ENCODE measurements at places on chromosomes 1 and 21.

- no peak for DNase-seq
Observed at GRCh38 chr1:229326601-229327000, 16.2 kb downstream of the CCSAP start.

- no peak for DNase-seq
Observed at GRCh38 chr1:41526956-41527561, 42.6 kb upstream of the EDN2 start.

DNA sequence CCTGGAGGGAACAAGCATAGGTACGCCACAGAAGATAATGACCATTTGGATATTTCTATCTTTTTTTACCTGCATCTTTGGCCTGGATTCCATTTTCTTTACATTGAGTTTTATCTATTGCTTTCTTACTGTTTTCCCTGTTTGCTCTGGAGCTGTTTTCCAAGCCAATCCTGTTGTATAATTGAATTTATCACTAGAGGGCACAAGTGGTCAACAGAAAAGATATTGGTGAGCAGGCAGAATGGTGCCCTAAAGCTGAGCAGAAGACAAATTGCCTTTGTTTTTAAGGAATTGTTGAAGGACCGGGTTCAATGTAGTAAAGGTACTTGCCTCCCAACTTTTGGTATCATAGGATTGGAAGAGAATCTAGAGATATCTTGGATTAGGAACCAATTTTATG, 152.8 kb downstream of the PPP1R12B start:
- DNase-seq: no peak

GRCh38 chr1:189769448-189769847, 708.2 kb downstream of the BRINP3 start:
- no peak for DNase-seq

DNA sequence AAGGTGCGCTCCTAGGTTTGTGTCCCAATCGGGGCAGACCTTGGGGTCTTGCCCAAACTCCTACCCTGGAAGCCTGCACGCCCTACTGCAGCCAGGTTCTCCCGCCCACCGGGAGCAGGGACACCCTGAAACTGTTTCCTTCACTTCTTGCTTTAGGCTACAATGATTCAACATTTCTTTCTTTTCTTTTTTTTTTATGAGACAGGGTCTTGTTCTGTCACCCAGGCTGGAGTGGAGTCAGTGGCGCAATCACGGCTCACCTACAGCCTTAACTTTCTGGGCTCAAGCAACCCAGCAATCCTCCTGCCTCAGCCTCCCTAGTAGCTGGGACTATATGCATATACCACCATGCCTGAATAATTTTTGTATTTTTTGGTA, 75.8 kb downstream of the ITPKB start:
- DNase-seq: no peak

- DNase-seq: no peak
Observed at GRCh38 chr1:94590203-94591137, 48.9 kb upstream of the F3 start.

DNA sequence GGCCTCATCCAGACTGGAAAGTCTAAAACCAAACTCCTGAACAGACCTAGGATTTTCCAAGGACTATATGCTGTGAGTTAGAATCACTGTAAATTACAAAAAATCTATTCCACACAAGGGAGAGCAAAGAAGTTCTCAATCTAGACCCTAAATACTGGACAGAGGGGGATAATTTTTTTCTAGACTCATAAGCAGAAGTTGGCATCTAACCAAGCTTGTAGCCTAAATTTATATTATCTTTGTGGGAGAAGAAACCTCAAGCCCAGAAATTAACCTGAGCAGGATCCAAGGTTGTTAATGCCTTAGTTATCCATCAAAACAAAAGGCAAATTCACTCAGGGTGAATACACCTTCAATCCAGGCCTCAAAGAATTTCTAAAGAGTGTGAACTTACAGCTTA, 290.2 kb downstream of the SMYD3 start:
- DNase-seq: no peak

DNA sequence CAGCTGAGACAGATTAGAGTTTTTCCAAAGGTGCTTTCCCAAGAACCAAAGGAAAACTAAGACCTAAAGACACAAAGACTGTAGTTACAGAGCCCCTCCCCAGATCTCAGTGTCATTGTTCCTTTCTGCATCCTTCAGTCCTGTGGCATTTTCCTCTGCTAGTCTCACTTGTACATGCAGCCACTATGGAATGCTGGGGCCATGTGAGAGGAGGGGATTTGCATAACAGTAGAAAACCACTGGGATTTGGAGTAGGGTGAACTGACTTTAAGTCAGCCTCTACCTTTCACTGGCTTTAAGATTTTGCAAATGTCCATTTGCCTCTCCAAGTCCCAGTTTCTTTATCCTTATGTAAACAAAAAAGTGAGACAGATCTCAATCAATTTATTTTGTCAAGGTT, 119.4 kb upstream of the F3 start:
- DNase-seq: no peak

GRCh38 chr1:47953661-47954060, 43.5 kb downstream of the TRABD2B start:
- DNase-seq: no peak

- DNase-seq: no peak
Observed at GRCh38 chr1:78387201-78387600, 103.6 kb upstream of the PTGFR start.

DNA sequence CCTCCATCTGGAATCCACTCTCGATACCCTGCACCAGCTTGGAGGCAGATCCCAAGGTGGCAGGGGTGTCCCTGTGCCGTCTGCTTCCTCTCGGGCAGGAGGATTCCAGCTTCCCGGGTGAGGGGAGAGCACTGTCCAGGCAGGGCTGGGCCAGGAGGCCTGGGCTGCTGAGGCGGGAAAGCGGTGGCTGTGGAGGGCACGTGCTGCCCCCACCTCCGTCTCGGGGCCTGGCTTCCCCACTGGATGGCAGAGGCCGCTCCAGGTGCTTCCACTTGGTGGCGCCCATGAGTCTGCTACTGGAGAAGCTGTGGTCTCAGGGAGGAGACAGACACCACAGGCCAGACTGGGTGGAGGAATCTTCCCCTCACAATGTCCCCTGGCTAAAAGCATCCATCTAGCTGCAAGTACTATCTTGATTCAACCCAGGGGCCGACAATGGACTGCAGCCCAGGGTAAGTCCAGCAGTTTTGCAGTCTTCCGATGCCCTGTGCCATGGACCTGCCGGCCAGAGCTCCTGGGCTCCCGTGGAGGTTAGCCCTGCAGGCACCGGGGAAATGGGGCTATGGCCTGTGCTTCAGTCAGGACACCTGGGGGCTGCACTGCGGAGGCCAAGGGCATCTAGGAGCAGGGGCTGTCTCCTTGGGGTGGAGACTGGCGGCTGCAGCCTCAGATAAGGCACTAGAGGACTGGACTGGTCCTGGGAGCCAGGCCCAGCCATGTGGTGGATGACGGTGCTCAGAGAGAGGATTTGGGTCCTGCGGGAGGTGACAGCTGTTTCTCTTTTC, 41.3 kb upstream of the EIF4G3 start:
- no peak for DNase-seq

- DNase-seq: no peak
Observed at GRCh38 chr1:31804098-31804497, 11.7 kb downstream of the SPOCD1 start.

- no peak for DNase-seq
Observed at GRCh38 chr1:12147201-12147701, 19.5 kb upstream of the TNFRSF1B start.

GRCh38 chr1:2972879-2973575, 48.2 kb upstream of the ACTRT2 start:
- no peak for DNase-seq

DNA sequence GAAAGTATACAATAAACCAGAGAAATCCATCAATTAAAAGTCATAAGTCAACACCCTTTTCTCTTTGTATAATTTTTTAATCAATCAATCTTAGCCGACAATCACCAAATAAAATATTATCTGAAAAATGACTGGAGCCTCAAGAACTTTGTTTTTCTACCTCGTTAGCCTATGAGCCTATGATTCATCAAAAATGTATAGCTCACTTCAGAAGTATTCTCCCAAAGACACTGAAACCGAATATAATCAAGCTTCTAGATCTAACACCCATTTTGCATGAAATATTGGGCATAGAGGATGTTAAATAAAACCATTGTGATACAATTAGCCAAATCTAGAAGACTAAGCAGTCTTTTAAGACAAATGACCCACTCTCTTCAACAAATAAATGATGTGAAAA, 17.8 kb upstream of the RSBN1 start:
- DNase-seq: no peak

- no peak for DNase-seq
Observed at GRCh38 chr1:110756506-110756905, 81.8 kb upstream of the KCNA3 start.

GRCh38 chr1:109818271-109818987, 54.7 kb upstream of the EPS8L3 start:
- no peak for DNase-seq
